ENCODE measurements at places on chromosomes 2 and 18.
A peak's percentile ranks its signal among the peaks of the same experiment; 100 is the strongest.

- no peak for DNase-seq
Observed at GRCh38 chr2:68302281-68302875, 17.4 kb downstream of the CNRIP1 start.

GRCh38 chr2:33033606-33034081 lies 86.9 kb downstream of the LTBP1 start:
- no peak for DNase-seq

DNA sequence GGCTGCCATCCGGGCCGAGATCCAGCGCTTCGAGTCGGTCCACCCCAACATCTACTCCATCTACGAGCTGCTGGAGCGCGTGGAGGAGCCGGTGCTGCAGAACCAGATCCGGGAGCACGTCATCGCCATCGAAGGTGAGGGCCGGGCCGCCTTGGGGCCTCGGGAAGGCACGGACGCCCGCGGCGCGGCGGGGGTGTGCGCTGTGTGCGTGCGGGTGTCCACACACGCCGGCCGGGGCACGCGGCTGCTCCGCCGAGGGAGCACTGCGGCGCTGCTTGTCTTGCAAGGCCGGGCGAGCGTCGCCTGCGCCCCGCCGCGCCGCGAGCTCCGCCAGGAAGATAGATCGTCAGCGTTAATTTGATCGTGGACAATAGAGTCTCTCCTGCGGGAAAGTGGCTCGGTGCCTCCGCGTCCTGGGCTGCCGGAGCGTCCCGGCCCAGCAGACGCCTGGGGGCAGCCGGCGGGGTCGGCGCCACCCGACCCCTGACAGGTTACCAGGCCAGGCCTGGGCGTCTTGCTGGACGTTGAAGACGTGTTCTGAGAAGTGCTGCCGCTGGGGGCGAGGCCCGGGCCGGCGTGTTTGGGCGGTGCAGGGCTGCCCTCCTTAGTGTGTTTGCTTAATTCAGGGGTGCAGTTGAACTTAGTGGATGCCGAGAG lies 1.0 kb downstream of the AGAP1 start:
- no peak for DNase-seq

DNA sequence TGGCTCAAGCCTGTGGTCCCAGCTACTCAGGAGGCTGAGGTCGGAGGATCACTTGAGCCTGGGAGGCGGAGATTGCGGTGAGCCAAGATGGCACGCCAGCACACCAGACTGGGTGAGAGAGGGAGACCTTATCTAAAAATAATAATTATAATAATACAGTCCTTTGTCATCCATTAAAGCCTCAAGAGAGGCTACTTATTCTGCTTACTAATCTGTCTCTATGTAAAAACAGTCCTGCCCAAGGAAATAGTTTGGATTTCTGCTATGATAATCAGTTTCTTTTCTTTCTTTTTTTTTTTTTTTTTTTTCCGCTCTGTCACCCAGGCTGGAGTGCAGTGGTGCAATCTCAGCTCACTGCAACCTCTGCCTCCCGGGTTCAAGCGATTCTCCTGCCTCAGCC lies 228.3 kb downstream of the C1D start:
- DNase-seq, result no peak

DNA sequence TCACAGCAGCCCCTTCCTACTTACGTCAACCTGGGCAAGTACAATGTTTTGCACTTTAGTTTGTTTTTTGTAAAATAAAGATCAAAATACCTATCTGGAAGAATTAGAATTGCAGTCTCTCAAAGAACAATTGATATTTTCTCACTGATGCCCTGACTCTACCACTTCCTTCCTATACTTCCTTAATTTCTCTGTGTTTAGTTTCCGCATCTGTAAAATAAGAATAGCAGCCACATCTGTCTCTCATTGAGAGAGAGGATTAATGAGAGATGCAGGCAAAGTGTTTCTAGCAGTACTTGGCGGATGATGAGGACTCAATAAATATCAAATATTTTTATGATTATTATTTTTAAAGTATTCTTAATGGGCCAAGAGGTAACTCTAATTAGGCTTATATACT lies 122.6 kb upstream of the PIEZO2 start:
- DNase-seq, result no peak

- DNase-seq, result peak; percentile 14
Observed at GRCh38 chr2:135821190-135821589, 15.8 kb downstream of the LCT start.

DNA sequence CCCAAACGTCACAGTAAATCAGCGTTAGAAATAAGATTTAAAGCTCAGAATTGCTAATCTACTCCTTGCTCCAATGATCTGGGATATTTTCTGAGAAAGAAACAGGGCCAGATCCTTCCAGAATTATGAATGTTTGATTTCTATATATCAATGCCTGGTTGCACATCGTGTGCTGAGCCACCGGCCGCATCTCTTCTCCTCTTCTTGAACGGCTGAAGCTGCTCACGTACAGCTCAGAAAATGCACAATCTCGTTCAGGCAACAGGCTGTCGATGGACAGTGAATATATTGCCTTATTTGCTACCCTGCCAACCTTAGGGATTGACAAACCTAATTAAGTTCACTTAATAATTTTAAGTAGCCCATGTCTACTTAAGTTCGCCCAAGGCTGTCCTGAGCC lies 169.5 kb downstream of the CLIP4 start:
- DNase-seq, result no peak

- DNase-seq, result no peak
Observed at GRCh38 chr2:207487650-207488311, 42.0 kb upstream of the CREB1 start.

GRCh38 chr2:7773362-7774360 lies 856.4 kb downstream of the RNF144A start:
- DNase-seq, result peak; percentile 39

- DNase-seq, result no peak
Observed at GRCh38 chr18:61323951-61324350, 9.3 kb upstream of the CDH20 start.

- DNase-seq, result no peak
Observed at GRCh38 chr18:7329016-7329415, 98.1 kb downstream of the LRRC30 start.

DNA sequence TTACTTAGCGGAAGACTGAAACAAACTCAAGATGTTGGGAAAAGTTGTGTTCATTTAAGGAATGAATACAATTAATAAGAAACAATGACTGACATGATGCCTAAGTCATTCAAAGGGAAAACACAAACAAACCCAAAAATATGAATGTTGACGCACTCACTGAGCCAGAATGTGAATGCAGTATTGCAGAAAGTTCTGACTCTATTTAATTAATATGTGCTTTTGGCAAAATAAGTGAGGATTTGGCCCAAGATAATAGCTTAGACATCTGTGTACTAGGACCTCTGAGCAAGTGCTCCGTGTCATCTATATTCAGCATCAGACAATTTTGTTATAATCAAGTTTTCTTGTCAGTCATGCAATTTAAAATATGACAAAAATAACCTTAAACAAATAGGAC lies 1138.8 kb upstream of the NXPH2 start:
- DNase-seq, result no peak

- no peak for DNase-seq
Observed at GRCh38 chr2:196271795-196272194, 100.4 kb upstream of the STK17B start.

GRCh38 chr2:23988371-23988770 lies 21.5 kb upstream of the MFSD2B start:
- no peak for DNase-seq

GRCh38 chr2:136344339-136344738 lies 226.4 kb upstream of the CXCR4 start:
- no peak for DNase-seq

Measured in bone marrow (tissue), 2 donors.